Inflammatory macrophage treated with lipopolysaccharide for 1 hour (primary cell): ENCODE measurements at places on chromosomes 16 and 17.

DNA sequence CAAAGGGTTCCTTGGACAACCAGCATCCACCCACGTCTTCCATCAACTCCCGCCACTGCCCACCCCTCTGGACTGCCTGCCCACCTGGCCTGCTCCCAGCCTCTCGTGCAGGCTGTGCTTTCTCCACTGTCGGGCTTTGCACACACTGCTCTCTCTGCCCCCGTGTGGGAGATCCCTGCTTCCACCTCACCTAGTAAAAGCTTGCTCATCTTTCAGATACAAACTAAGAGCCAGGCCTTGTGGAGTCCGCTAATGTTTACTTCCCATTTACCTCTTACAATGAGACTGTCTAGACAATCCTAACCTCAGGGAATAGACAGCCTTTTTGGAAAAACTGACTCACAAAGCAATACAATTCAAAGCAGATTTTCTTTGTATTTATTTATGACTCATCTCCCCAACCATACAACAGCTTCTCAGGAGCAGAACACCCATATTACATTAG is 67.6 kb downstream of the USP31 start:
- DNase-seq: no peak

- peak; percentile 26 for DNase-seq
Observed at GRCh38 chr16:78522327-78522726, 422.9 kb downstream of the WWOX start.

DNA sequence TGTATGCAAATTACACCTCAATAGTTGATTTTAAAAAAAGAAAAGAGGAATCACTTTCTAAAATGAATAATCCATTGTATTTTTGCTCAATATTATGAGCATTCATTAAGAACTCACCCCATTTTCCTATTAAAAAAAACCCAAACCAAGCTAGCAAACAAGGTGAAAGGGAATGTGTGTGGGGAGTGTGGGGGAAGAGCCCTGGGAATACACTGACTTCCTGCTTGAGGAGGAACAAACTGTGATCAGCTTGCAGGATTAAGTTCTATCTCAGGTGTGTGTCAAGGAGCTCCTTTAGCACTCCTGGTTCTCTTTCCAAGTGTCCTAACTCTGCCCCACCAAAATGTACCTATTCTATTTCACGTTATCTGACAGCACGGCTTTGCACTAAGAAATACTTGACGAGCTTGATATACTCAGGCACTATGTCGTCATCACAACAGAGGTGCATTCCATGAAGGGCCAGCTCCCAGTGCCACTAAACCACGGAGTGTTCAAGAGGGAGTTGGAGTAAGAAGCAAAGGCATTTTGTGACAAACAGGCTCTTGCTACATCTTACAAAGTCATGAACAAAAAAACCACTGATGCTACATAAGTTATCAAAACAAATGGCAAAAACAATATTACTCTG is 73.2 kb downstream of the MYH10 start:
- no peak for DNase-seq

DNA sequence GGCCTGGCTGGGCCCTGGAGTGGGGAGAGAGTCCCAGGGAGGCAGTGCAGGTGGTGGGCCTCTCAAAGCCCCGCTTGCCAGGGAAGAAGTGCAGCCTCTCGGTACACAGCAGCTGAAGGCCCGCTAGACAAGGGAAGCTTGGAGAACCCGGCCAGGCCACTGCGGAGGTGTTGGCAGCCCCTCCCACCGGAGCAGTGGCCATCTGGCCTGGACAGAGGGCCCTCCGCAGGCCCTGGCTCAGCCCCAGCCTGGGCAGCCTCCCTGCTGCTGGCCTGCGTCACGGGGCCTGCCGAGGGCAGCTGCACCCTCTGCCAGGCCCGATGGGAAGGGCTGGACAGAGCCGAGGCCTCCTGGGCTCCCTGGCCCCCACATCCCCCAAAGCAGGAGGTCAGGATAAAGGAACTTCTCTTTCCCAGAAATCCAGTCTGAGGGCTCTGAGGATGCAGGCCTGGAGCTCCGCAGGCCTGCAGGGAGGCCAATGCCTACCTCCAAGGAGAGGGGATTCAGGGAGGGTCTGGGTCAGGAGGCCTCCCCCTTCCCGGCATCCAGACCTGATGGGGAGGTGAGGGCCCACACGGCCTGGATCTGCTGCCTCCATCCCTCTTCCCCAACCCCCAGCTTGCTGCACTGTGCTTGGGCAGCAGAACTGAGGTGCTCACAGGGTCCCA is 4.3 kb downstream of the SPPL2C start:
- DNase-seq: no peak

DNA sequence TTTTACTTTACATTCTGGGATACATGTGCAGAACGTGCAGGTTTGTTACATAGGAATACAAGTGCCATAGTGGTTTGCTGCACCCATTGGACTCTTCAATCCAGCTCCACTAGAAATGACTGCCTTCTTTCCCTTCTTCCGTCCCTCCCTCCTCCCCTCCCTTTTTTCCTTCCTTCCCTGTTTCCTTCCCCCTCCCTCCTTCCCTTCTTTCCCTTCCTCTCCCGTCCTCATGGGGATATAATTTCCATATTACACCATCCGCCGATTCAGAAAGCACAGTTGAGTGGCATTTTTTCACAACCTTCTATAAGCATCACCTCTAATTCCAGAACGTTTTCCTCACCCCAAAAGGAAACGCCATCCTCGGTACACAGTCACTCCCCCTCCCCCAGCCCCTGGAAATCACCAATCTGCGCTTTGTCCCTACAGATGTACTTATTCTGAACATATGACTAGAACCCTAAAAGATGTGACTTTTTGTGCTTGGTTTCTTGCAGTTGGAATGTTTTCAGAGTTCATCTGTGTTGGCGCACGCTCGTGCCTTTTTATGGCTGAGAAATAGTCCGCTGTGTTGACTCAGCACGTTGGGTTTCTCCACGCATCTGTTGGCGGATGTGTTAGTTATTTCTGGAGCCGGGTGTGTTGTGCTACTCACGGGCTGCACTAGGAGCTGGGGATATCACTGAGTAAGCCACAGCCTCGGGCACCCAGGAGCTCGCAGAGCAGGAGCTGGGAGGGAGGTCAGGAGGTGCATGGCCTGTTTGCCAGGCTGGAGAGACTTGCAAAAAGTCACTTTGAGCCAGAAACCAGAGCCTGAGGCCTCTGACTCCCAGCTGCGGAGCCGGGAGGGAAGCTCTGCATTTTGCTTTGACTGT is 336.4 kb downstream of the SEC14L1 start:
- peak; percentile 20 for DNase-seq

GRCh38 chr16:1926271-1926670 is 8.1 kb upstream of the HS3ST6 start:
- DNase-seq: no peak

DNA sequence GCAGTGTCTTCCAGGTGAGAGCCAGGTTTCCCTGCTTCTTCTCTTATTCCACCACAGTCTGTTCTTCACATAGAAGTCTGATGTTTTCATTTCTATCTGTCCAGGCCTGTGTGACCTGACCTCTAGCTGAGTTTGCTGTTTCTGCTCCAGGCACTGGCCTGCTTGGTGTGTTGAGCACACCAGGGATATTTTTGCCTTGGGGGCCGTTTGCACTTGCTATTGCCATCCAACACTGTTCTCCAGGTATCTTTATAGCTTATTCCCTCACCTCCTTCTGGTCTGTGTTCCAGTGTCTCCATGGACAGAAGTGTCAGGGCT is 41.4 kb downstream of the MRTFB start:
- no peak for DNase-seq

- DNase-seq: no peak
Observed at GRCh38 chr16:10870137-10870776, 6.7 kb upstream of the CIITA start.

- no peak for DNase-seq
Observed at GRCh38 chr17:65694601-65695000, 133.2 kb upstream of the AXIN2 start.

GRCh38 chr17:58969156-58969555 is 137.5 kb downstream of the TRIM37 start:
- DNase-seq: no peak

DNA sequence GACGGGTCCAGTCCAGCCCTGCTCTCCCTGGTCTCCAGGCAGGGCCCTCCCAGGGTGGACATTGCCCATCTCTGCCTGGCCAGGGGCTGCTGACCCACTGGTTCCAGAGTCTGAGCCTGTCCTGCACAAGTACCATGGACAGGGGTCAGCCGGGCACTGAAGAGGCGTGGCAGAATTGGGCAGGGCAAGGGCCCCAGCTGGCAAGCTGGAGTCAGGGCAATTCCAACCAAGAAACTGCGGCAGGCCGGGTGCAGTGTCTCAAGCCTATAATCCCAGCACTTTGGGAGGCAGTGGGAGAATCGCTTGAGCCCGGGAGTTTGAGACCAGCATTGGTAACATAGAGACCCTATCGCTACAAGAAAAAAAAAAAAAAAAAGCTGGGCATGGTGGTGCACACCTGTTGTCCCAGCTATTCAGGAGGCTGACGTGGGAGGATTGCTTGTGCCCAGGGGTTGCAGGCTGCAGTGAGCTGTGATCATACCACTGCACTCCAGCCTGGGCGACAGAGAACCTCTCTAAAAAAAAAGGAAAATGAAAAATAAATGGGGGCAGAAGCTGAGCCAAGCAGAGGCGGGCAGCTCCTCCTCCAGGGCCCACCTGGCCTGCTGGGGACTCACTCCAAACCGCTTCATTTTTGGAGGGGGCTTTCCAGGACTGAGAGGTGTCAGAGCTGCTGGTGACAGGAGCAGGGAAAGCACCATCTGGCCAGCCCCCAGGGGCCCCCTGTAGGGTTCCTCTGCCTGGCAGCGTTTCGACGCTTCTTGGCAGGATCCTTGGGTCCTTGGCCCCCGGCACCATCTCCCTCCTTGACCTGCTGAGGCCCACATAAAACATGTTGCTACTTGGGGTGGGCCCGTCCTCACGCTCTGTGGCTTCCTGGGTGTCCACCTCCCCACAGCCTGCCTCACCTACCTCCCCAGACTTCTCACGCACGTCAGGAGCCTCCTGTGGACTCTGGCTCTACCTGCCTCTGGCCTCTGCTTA is 2.9 kb upstream of the MAFG start:
- no peak for DNase-seq

GRCh38 chr17:47998044-47998443 is 27.1 kb downstream of the CDK5RAP3 start:
- no peak for DNase-seq

GRCh38 chr16:2531371-2531695 is at the start of gene CEMP1:
Gene CEMP1, minus strand, starts transcription at chr16:2531408. Its CDS starts 335 bp downstream, at chr16:2531073.
- no peak for DNase-seq

GRCh38 chr17:17479209-17479608 is 2.4 kb downstream of the MED9 start:
- DNase-seq: no peak

DNA sequence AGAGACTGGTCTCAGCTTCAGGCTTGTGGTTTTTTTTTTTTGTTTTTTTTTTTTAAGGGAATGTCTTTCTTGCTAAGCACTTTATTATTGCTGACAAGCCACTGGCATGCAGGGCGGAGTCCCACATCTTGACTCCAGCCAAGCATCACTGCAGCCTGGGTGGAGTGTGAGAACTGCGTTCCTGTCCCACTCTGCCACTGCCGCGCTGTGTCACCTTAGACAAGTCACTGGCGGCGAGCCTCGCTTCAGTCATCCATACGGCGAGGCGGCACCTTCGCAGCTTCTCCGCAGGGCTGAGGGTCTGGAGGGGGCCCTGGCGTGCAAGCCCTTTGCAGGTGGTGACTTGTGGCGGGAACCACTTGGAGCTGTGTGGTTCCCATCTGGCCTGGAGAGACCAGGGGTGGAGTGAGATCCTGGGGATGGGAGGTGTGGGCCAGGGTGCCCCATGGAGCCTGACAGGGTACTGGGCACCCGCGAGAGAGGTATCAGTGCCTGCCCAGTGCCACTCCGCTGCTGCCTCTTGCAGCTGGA is 99.1 kb upstream of the CIBAR2 start:
- no peak for DNase-seq

DNA sequence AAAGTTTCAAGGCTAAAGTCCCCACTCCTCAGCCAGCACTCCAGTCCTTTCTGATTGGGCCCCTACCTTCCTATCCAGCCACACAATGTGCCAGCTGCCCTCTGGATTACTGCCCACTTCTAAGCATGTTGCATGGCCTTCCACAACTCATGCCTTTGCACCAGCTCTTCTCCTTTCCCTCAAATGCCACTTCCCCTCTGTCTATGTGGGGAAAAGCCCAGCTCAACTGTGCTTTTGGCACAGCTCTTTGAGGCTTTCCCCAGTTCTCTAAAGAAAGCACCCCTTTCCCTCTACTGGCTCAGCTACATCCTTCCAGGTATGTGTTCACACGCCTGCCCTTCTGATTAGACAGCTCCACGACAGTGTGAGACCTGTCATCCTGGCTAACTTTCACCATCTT is 18.5 kb downstream of the GTF3C1 start:
- peak; percentile 49 for DNase-seq

DNA sequence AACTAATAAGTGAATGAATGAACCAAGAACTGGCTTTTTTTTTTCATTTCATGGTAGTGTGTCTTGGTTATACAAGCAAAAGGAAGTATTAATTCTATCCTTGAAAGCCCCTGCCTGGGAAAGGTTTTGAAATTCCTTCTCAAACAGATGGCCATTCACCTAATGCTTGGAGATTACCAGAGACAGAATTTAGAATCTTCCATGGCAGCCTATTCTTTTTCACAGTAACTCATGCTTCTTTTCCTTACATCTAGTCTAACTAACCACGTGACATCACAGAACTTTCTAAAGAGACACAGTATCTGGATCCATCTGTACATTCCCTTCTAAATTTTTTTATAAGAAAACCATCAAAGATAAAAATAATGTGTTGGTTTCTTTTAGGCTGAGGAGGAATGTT is 151.6 kb downstream of the FTO start:
- no peak for DNase-seq

DNA sequence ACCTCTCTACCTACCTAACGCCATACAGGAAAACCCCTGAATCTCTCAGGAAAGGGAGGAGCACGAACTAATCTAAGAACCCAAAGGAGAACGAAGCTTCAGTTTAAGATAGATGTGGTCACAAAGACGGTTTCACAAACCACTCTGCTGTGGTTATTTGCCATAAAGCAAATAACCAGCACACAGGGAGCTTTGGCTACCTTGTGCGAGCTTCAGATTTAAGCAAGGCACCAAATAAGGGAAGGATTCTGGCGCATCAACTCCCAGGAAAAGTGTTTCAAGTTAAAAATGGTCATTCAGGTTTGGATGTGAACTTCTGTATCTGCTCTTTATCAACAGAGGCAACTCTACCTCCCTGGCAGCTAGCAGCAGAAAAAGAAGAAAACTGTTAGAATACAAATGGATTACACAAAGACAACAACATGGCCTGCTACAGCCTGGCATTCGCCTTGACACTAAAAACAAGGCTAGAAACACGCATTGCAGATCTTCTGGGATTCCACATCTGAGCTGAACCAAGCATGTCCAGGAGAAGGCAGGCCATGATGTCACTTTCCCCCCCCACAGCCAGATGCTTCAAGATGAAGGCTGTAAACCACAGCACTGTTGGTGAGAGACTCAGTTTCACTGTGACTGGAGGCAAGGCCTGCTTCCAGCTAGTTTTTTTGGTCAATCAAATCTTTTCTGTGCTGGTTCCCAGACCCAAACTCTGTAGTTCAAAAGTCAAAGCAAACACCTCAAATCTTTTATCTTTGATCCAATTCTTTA is 43.6 kb downstream of the SMG6 start:
- no peak for DNase-seq

DNA sequence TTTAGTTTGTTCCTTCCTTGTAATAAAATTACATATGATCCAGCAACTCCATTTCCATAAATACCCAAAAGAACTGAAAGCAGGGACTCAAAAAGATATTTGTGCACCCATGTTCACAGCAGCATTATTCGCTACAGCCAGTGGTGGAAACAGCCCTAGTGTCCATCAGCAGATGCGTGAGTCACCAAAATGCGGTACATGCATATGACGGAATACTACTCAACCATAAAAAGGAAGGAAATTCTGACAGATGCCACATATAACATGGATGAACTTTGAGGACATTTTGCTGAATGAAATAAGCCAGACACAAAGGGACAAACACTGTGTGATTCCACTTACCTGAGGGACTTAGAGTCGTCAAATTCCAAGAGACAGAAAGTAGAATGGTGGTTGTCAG is 9.1 kb upstream of the SLC47A2 start:
- peak; percentile 89 for DNase-seq
